CD4-positive, CD25-positive, alpha-beta regulatory T cell (primary cell): ENCODE measurements at places on chromosomes 3 and 15. TPM values are rescaled to one million over a fixed set of nuclear protein-coding genes. Genes with fewer than 3 reads are reported as not detected.

The CASR gene
- not detected for total RNA-seq

The PLA1A gene
- total RNA-seq, result not detected

The HRG gene
- total RNA-seq, result not detected

The GAP43 gene
- total RNA-seq, result not detected

The AGBL1 gene
- total RNA-seq, result not detected

The DUOXA2 gene
- not detected for total RNA-seq

The ETV5 gene
- not detected for total RNA-seq

The CISH gene
- total RNA-seq, result 23.4 TPM

The TMEM40 gene
- total RNA-seq, result 4.4 TPM

The GOLGA6L9 gene
- 2.9 TPM for total RNA-seq

The SERPINI2 gene
- not detected for total RNA-seq

The EPHB3 gene
- total RNA-seq, result not detected

The NPAP1 gene
- not detected for total RNA-seq

The THAP10 gene
- total RNA-seq, result not detected

The NGRN gene
- 46.6 TPM for total RNA-seq

The RAB6B gene
- total RNA-seq, result 0.94 TPM

The ZNF80 gene
- total RNA-seq, result 1.7 TPM

The HAPLN3 gene
- 251 TPM for total RNA-seq

The NUP210 gene
- total RNA-seq, result 125 TPM

The ZBTB47 gene
- 0.49 TPM for total RNA-seq

The ZNF654 gene
- total RNA-seq, result 19.1 TPM

The WNT5A gene
- total RNA-seq, result not detected

The ALCAM gene
- 13.2 TPM for total RNA-seq

The LRRC31 gene
- total RNA-seq, result not detected
